Inflammatory macrophage (primary cell): ENCODE measurements at places on chromosomes 5 and 9.

- DNase-seq, result no peak
Observed at GRCh38 chr5:3736926-3737325, 141.3 kb downstream of the IRX1 start.

GRCh38 chr5:179212870-179213269, 132.4 kb downstream of the ADAMTS2 start:
- DNase-seq, result peak; percentile 2

DNA sequence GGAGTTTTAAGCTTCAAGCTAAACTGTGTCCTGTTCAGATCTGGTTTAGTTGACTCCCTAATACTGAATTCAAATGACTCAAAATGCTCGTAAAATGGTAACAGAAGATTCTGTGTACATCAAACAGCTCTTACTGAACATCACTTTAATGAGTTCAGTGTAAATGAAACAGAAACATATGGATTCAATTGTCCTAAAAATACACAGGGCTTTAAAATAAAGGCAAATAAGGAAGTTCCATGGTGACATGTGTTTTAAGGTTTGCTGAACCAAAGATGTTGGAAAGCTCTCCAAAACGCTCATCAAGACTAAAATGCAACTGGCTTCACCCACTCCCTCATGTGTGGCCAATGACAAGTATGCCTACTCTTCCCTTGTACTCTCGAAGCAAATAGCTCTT, 340.0 kb upstream of the PIK3R1 start:
- no peak for DNase-seq

GRCh38 chr5:100576217-100576751, 41.1 kb downstream of the FAM174A start:
- DNase-seq, result no peak

GRCh38 chr9:136558373-136558772, 12.5 kb upstream of the NOTCH1 start:
- DNase-seq, result no peak

DNA sequence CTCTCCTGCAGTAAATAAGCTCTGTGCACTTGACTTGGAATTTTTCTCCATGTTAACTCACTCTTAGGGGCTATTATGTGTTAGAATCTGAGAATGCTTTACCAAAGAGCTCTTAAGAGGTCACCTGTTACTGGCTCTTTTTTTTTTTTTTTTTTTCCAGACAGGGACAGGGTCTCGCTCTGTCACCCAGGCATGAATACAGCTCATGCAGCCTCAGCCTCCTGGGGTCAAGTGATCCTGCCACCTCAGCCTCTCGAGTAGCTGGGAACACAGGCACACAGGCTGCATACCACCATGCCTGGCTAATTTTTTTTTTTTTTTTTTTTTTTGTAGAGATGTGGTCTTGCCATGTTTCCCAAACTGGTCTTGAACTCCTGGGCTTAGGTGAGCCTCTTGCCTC, 22.1 kb downstream of the HMGXB3 start:
- no peak for DNase-seq

DNA sequence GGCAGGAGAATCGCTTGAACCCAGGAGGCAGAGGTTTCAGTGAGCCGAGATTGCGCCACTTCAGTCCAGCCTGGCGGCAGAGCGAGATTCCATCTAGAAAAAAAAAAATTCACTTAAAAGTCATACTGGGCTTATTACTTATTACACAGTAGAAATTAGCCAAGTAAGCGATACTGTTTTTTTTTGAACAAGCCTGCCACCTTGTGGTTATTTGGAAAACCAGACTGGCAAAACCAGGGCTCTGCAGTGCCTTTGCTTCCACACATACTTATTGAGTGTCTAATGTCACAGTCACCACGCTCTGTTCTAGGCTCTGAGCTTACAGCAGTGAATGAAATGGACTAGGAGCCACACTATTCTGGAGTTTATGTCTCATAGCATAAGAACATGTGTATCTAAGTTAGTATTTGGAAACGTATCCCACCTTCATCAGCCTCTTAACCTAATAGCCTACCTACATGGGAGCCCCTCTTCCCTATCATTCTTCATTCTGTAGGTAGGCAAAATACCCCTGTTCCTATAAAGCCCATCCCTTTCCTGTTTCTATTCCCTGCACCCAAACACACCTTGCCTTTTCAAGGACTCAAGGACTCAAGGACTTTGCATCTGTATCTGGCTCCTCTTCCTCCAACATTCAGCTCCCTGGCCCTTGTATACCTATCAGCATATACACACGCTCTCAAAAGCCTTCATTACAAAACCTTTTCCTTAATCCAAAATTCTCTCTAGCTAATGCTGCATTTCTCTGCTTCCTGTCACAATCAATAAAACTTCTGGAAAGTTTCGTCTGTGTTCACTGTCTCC, 13.9 kb upstream of the BASP1 start:
- peak; percentile 60 for DNase-seq

- no peak for DNase-seq
Observed at GRCh38 chr9:83020864-83021263, 42.1 kb downstream of the RASEF start.

DNA sequence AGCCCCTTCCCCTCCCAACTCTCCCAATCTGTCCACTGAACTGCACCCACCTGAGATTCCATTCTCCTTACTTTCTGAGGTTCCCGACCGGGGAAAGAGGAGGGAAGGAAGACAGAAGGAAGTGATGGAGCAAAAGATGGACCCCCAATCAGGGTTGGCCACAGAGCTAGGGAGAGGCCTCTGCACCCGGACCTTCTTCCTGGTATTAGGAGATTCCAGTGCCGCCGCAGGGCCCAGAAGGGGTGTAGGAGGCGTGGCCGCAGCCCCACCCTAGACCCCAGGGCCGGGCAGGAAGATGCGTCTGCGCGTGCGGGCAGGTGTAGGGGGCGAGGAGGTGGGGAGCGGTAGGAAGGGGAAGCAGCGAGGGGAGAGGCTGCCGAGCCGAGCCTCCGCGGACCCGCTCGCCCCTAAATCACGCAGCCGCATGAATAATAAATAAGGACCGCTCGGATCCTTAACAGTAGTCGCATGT, 104.2 kb upstream of the MVB12B start:
- DNase-seq, result no peak

- DNase-seq, result no peak
Observed at GRCh38 chr5:128036950-128037349, 46.6 kb upstream of the SLC12A2 start.

- no peak for DNase-seq
Observed at GRCh38 chr5:3602785-3603502, 7.3 kb downstream of the IRX1 start.

DNA sequence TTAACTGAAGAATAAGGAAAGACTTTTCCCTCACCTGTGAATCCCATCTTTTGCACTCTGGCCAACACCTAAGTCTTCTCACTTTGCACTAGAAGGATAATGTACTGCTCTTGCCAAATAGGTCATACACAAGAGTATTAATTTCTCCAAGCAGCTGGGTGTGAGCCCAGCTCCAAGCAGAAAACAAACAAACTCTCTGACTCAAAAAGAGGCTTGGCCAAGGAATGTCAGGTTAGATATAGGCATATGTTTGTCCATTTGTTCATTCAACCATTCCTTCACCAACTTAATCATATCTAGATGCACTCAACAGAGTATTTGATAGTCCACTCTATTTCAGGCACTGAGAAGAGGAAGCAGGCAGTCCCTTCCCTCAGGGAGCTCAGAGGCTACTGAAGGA, 84.4 kb downstream of the HTR4 start:
- DNase-seq, result no peak

GRCh38 chr5:144385597-144385996, 214.9 kb downstream of the KCTD16 start:
- no peak for DNase-seq

GRCh38 chr5:14946815-14947620, 75.4 kb upstream of the ANKH start:
- DNase-seq, result peak; percentile 41

GRCh38 chr5:143064218-143064641, 294.1 kb downstream of the ARHGAP26 start:
- DNase-seq, result peak; percentile 25

GRCh38 chr9:79257228-79257781, 314.5 kb upstream of the TLE4 start:
- DNase-seq, result no peak

DNA sequence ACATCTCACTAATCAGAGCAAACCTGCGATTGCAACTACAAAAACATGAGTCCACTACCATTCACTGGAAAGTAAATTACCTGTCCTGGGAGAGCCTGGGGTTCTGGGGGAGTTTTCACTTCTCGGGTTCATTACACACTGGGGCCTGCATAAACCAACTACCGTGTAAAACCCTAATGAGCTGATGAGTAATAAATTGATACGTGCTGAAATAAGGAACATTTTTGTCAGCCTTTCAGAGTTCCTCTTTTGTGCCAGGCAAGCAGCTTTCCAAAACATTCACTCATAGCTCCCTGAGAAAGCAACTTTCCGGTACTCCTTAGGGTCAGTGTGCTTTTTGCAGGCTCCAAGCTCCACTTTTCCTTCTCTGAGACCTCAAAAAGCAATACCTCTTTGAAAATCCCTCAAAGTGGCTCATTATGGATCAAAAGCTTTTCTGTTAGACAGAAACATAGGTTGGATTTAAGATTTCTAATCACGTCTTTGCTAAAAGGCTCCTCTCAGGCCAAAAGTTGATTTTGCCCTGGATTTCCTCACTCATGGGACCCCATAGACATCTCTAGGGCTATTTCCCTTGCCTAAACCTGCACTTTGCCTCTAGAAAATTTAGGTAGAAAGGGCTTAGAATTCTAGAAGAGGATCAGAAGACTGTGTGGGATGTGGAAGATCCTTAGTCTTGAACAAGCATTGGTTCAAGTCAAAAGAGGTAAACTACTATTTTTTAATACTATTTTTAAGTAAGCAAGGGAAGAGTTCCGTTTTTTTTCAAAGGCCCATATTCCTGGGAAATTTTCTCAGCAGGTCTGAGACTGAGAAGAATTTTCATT, 74.8 kb downstream of the ST8SIA4 start:
- peak; percentile 63 for DNase-seq

DNA sequence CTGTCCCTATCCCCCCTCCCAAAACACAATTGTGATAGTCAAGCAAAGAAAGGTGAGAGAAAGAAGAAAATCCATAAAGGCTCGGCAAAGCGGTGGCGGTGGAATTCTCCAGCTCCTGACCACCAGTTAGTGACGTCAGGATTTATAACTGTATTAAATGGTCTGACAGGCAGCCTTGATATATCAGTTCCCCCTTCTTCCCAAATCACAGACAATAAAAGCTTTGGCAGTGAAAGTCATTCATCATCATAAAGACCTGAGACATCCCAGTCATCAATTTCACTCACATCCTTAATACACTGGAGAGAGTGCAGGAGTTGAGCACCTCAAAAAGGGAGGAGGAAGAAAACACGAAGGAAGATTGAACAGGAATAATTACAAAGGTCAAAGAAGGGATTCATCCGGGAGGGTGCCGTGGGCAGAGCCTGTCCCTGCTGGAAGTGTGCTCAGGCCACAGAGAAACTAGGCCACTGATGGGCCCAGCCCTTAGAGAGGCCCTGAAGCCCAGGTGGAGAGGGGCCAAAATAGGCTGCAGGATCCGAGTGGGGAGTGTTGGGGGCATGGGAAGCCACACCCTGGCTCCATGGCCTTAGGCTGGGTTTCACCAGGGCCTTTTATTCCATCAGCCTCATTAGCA, 131.9 kb downstream of the PAX5 start:
- DNase-seq, result no peak

DNA sequence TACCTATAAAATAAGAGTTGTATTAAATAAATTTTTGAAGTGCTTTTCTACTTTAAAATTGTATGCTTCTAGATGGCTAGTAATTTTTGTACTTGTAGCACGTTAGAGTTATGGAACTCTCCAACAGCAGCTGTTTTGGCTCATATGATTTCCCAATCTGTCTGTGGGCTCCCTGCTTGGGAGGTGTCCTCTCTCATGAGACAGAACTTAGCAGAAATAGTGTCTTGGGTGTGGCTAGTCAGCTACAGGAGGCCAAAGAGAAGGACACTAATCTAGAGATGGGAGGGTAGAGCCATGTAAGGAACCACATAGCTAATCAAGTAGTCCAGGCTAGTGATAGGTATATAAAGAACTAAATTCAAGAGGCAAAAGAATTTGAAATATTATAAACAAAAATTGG, 78.4 kb upstream of the DAB2 start:
- peak; percentile 88 for DNase-seq

DNA sequence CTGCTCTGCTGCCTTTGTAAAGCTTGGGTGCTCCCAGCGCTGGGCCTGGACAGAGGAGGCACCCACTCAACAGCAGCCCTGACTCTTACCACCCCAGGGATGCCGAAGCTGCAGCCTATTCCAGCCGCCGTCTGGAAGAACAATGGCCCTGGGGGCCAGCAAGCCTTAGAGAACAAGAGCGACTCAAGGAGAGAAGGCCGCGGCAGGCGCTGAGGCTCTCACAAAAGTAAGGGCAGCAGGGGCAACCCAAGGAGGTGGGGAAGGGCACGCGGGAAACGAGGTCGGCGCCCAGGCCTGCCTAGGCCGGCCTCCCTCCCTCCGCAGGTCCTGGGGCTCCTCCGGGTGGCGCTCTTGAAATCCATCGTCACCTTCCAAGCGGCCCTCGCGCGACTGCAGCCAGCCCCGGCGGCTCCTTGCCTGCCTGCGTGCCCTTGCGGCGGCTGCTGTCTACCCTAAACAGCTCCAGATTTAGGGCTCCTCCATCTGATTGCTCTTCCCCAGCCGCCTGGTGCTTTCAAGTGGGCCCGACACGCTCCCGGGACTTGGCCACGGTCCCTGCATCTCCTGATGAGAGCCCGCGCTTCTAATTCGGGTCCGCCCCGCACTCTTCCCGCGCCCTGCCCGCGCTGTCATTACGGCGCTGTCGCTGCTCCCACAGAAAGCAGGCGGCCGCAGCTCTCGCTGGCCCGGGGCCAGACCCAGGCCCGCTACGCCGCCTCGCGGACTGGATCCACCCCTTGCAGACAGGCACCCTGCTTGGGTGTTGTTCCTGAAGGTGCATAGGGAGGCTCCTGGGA, 213.3 kb downstream of the SEMA6A start:
- DNase-seq, result no peak

DNA sequence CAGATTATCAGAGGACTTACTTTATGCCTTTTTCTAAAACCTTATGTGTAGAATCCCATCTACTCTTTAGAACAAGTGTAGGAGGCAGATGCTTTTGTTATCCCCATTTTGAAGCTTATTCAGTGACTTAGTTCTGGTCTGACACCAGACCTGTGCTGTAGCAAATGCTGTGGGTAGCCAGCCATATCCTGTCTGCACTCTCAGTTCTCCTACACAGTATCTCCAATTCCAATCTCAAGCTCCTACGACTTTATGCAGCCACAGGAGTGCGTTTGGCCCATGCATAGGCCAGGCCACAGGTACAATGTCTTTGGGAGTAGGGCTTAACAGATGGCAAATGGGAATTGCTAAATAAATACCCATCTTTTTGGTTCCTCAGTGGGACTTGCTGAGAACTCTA, 292.6 kb downstream of the MCTP1 start:
- no peak for DNase-seq

- DNase-seq, result no peak
Observed at GRCh38 chr5:104353371-104353770, 790.8 kb upstream of the NUDT12 start.

DNA sequence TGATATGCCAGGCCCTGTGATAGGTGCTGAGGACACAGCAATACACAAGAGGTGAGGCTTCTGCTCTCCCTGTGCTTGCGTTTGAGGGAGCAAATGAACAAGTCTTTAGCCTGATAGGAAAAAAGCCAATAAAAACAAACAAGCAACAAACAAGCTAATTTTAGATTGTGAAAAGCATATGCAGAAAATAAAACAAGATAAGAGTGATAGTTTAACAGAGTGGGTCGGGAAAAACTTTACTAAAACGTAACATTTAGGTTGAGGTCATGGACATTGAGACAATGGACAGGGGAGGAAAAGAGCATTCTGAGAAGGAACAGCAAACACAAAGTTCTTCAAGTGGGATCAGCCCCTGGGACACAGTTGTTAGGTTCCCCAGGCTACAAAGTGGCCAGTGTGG, 4.3 kb downstream of the SMIM3 start:
- no peak for DNase-seq
